ENCODE measurements at places on chromosomes 6 and 20.

DNA sequence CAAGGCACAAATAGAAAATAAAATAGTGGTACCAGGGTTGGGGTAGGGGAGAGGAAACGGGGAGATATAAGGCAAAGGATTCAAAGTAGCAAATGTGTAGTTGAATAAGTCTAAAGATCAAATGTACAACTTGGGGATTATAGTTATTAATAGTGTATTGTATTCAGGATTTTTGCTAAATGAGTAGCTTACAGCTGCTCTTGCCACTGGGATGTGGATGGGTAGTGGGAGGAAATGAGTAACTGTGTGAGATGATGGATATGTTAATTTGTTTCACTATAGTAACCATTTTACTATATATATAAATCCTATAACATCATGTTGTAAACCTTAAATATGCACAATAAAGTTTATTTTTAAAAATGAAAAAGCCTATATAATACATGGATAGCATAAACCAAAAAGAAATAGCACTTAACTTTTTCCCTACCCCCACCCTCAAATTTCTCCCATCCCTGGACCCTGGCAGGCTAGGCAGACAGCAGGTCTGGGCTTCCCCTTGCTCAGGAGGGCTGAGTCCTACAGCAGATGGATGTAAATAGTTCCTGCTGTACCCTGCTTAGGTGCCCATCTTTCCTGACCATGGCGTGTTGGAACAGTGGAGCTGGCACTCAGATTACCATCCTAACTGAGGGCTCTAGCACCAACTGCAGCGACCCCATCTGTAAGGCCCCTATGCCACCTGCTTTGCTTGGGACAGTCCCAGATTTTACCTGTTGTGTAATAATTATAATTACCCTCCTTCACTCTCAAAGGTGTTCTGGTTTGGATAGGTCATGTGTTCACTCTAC lies 28.6 kb upstream of the PBOV1 start:
- no peak for DNase-seq

DNA sequence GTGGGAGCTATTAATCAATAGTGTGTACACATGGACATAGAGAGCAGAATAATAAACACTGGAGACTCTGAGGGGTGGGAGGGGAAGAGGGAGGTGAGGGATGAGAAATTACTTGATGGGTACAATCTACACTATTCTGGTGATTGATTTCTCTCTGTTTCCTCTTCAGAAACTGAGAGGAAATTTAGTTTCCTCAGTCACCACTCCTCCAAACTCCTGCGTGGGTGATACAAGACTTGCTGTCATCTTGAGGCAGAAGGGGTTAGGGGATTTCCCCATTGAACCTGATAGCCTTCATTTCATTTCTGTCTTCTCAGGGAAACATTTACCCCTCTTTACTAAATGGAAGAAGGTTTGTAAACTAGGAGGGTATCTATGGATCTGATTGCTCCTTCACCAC lies 84.3 kb upstream of the ESR1 start:
- DNase-seq, result peak; percentile 75

DNA sequence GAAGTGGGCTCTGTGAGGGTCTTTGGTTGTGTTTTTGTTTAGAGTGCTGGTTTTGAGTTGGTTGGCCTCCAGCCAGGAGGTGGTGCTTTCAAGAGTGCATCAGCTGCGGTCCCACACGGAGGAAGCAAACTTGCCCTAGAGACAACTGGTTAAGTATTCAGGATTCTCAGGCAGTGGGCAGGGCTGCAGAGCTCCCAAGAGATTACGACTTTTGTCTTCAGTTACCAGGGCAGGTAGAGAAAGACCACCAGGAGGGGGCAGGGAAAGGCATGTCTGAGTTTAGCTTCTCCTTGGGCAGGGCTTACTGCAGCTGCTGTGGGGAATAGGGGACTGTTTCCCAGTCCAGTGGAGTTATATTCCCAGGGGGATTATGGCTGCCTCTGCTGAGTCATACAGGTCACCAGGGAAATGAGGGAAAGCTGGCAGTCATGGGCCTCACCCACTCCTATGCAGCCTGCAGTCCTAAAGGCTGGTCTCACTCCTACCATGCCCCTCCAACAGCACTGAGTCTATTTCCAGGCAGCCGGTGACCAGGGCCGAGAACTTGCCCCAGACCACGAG lies 64.3 kb downstream of the TTI1 start:
- DNase-seq, result no peak

DNA sequence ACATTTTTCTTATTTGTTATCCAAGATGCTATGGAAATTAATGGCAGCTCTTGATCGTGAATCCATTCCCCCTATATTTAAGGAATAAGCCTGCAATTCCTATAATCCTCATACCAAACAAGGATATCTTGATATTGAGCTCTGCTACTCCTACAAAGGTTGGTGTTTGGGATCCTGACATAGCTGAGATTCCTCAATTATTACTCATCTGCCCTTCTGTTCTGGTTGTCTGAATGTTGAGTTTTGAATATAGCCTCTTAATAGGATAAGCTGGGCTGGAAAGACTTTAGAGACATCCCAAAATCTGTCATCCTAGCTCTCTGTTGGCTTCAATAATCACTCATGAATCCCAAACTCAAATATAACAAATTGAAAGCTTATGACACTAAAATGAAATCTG lies 49.9 kb downstream of the CLIC5 start:
- no peak for DNase-seq

- DNase-seq, result no peak
Measured at GRCh38 chr20:11982289-11982954, 64.7 kb downstream of the BTBD3 start.

- DNase-seq, result peak; percentile 23
Measured at GRCh38 chr6:39980839-39981580, 46.7 kb upstream of the MOCS1 start.

DNA sequence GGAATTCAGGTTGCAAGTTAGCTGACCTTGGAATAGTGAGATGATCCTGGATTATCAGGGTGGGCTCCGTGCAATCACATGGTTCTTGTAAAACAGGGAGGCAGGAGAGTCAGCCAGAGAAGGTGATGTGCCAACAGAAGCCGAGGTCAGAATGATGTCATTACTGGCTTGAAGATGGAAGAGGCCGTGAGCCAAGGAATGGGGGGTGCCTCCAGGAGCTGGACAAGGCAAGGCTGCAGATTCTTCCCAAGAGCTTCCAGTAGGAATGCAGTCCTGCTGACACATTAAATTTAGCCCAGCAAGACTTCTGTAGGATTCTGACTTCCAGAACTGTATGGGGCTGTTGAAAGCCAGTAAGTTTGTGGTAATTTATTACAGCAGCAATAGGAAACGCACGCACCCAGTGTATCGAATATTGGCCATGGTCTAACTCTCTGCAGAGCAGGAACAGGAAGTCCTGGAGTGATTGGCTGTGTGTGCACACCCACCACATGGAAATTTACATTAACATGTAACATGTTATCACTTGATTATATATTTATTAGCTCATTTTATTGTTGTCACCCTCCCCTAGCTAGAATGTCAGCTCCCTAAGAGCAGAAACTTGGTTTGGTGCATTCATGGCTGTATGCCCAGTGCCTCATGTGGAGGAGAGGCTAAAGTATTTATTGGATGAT lies 19.1 kb downstream of the SLC24A3 start:
- no peak for DNase-seq

DNA sequence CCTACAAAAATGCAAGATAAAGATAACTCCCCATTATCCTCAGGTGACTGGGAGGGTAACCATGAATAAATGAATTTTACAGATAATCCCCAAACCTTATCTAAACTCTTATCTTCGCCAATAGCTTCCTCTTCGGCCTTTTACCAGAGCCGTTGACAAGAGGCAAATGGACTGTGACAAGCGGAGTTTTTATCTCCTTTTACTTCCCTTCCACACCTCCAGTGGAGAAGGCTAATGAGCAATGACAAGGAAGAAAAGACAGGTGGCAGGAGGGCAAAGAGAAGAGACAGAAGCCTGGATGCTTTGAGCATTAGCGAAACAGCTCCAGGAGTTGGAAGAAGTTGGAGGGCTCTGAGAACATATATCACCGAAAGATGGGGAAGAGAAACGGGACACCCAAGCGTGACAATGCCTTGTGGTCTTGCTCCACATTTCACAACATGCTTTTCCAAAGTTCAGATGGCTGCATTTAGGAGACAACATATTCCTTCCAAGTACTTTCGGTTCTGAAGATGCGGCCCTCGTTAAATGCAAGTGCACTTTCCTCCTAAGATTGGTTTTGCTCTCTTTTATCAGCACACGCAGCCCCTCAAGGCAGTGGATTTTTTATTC lies 69.2 kb downstream of the PRDM1 start:
- DNase-seq, result no peak

- DNase-seq, result no peak
Measured at GRCh38 chr6:134706153-134706552, 243.7 kb downstream of the ALDH8A1 start.

DNA sequence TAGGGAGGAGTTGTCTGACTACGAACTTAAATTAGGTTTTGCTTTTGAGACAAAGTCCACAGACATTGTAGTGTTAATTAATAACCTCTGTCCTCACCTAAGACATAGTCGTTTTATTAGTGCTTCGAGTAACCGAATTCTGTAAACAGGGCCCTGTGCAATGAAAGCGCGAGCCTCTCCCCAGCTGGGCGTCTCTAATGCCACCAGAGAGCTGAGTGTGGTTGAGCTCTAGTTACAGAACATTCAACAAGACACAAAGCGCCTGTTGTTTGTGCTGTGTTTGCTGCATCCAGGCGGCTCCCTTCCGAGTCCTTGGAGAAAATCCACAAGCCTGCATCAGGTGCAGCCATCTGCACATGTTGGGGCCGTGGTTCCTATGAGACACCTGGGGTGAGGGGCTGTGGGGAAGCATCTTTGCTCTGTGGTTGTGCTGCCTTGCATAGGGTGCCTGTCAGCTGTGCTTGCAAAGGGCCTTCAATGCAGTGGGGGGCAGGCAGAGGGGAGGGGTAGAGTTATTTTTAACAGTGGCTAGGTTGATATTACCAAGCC lies 63.9 kb downstream of the CD164 start:
- no peak for DNase-seq

GRCh38 chr6:152338335-152339125 lies 298.6 kb downstream of the SYNE1 start:
- DNase-seq, result peak; percentile 52

- DNase-seq, result no peak
Measured at GRCh38 chr20:1817577-1818211, 77.5 kb upstream of the SIRPA start.

DNA sequence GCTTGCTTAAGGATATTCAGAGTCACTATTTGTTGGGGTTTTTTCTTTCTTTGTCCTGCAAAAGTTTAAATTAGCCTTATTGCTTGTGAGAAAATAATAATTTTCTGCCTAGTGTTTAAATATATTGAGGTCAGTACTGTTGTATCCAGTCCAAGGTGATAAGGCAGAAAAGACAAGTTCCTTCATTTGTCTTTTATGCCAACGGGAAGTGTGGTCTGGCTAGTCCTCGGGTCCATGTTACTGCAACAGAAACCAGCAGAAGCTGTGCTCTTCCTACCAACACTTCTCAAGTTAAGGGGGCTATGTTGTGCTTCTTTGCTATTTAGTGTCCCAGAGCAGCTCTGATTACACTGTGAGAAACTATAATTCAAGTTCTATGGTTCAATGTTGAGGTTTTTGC lies 301.1 kb downstream of the TBC1D7 start:
- DNase-seq, result no peak

- DNase-seq, result peak; percentile 57
Measured at GRCh38 chr6:42745083-42745639, 742 bp downstream of the TBCC start.

DNA sequence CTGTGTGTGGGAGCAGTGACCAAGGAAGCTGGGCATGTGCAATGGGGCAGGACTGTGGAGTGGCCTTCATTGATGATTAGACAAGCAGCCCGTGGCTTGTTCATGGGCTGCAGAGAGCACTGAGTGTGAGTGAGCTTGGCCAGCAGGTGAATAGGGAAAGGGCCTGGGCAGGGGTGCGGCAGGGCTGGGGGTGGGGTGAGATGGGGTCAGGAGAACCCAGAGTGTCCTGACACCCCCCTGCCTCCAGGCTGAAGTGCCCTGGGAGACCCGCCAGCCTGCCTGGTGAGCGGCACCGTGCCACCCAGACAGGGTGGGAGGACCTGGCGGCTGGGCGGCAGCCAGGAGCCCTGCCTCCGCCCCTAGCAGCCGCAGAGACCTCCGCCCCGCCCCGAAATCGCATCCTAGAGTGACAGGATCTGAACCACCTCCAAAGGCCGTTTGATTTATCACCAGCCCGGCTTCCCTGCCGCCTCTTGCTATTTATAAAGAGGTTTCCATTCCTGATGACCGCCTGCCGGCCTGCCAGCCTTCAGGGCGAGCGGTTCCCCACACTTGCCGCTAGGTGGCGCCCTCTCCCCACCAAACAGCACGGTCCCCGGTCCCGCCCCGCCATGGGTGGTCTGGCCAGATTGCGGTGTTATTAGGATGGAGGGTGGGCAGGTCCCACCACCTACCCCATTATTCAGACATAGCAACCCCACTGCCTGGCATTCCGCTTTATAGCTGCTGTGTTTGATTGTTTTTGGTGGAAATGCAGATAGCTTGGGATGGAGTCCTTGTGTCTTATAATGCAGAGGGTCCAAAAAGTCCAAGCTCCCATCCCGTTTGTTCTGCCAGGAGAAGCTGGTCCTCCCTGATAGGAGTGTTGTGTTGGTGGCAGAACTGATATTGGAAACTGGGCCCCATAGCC lies 3.5 kb downstream of the MYLK2 start:
- peak; percentile 72 for DNase-seq

DNA sequence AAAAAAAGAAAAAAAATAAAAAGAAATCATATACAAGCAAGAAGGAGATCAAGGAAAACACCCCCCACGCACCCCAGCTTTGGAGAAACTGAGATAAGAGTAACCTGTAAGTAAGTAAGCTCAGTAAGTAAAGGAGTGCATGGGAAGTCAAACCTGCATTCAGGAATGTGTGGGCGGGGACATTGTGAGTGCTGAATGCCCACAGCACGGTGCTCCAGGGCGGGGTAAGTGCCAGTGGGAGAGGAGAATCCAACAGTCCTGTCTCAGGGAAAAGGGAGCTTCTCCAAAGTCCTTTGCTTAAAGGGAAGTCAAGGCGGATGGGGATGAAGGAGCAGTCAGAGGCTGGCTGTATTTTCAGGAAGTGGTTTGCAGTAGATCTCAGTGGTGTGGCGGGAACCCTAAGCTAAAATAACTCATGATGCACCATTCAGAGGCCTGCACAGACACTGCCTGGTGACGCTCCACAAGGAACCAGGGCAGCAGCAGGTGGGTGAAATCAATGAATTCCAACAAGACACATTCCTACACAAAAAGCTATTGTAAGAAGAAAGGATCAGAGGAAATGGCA lies 368.0 kb downstream of the QKI start:
- DNase-seq, result peak; percentile 1

GRCh38 chr20:63333241-63333836 lies 27.8 kb downstream of the CHRNA4 start:
- no peak for DNase-seq

- DNase-seq, result no peak
Measured at GRCh38 chr6:107543088-107543487, 53.2 kb downstream of the SOBP start.

DNA sequence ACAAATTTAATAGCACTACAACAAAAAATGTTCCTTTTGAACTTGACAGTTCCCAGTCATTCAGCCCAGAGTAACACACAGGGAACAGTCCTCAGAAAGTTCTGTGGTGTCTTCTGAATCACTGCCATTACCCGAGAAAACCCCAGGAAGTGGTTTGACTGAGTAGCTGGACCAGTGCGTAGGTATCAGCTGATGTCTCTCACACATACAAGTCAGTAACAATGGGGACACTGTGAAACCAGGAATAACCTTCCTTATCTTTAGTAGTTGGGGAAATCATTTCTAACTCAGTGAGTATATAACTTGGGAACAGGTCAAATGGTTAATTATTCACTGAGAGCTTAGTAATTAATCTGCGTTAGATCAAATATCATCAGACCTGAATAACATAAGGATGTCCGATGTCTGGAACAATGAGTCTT lies 73.1 kb downstream of the HIVEP2 start:
- DNase-seq, result peak; percentile 90

Data from activated CD4-positive, alpha-beta T cell treated with anti-CD3 and anti-CD28 coated beads, Interleukin-10, Interleukin-2, amounts not matched to agents 100 ng/mL and 50 ng/mL, durations not matched to agents 16 hours and 8 hours (primary cell).